Psoas muscle (tissue), 8 donors: ENCODE measurements at places on chromosomes 7 and 10. TPM values are rescaled to one million over a fixed set of nuclear protein-coding genes. Genes with fewer than 3 reads are reported as not detected.

DNA sequence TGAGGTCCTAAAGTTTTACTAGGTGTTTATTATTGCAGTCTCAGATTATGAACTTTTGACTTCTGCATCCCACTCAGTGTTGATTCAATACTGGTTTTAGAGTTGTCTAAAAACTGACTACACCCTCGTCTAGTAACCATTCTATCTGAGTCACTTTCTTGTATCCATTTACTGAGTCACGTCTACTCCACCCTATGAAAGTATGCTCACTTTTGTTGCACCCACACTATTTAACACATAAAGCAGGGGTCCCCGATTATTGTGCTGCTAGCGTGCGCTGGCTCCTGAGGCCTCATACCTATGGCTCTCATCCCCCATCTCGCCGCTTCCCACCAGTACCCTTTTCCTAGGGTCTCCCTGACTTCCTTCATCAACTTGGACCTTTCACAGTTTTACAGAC is 2.0 kb downstream of the SAMD9 start:
- H3K4me1 ChIP-seq: no peaks in the 10 kb centered on the region
- H3K4me3 ChIP-seq: no peak overlapping the region
- H3K27ac ChIP-seq: no peak overlapping the region
- no peaks in the 10 kb centered on the region for H3K36me3 ChIP-seq

The PDGFA gene
- 15.9 TPM for total RNA-seq

The GCK gene
- not detected for total RNA-seq

DNA sequence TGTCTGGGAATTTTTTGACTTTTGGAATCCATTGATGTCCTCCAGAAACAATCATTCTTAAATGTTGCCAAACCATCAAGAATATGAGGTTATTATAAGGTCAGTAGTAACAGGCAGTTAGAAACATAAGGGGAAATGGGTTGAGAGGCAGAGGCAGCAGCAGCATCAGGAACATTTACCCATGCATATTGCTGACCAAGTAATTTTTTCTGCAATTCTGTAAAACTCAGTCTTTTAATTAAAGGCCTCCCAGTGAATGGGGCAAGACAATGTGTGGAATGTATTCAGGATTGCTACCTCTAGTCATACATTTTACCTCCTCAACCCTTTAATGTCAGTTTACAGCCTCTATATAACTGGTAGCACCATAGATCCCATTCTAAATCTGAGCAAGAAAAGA is 66.5 kb upstream of the SKAP2 start:
- no peaks in the 10 kb centered on the region for H3K4me1 ChIP-seq
- no peak overlapping the region for H3K4me3 ChIP-seq
- H3K27ac ChIP-seq: no peak overlapping the region

The CLDN3 gene
- not detected for total RNA-seq

GRCh38 chr7:113918946-113919345 is at the start of gene PPP1R3A:
Gene PPP1R3A (minus strand): TSS chr7:113919009. CDS start chr7:113918996, 13 bp downstream.
- H3K27me3 ChIP-seq: no peaks in the 10 kb centered on the region
- no peaks in the 10 kb centered on the region for H3K36me3 ChIP-seq
- H3K4me1 ChIP-seq: peaks cover 8% of the 10 kb centered on the region
- peak within 1 kb of the TSS; percentile 86 for H3K27ac ChIP-seq
- peak within 1 kb of the TSS; percentile 68 for H3K4me3 ChIP-seq

The PARD3 gene
- 84.4 TPM for total RNA-seq

The TFEC gene
- total RNA-seq: 0.90 TPM

DNA sequence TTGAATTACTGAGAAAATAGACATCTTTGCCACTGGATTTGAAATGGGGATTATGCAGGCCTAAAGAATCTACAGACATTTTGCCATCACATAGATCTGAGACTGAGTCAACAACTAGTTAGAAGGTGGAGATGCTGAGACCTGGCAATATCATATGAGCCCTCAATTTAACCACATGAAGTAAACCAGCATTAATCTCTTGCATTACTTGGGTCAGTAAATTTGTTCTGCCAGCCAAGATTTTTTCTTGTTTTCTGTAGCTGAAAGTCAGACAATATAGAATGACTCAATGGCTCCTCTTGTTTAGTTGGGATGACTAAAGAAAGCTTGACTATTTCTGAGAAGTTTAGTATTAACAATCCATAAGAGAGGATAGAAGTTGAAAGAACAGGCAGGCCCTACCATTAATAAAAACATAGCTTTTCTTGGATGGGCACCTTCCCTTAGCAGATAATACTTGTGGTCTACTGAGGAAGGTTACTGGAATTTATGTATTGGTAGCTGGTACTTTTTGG is 396.7 kb upstream of the SORCS1 start:
- no peaks in the 10 kb centered on the region for H3K27me3 ChIP-seq
- no peak for DNase-seq
- no peak overlapping the region for H3K4me3 ChIP-seq
- no peaks in the 10 kb centered on the region for H3K36me3 ChIP-seq
- H3K27ac ChIP-seq: no peak overlapping the region

DNA sequence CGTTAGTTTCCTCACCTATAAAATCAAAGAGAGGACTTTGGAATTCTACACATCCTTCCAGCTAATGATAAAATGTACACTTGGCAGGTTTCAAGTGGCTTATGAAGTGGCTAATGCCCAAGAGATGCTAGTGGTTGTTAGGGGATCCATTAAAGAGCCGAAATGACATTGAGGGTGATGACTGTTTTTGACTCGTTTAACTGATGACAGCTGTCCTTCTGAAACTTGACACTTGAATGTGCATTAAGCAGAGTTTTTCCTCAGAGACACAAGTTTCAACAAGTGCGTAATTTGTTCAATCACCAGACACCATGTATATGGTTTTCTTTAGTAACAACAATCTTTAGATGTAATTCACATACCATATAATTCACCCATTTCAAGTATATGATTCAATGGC is 1.6 kb upstream of the PRF1 start:
- H3K27ac ChIP-seq: no peak overlapping the region
- H3K4me1 ChIP-seq: no peaks in the 10 kb centered on the region
- H3K27me3 ChIP-seq: no peaks in the 10 kb centered on the region
- no peaks in the 10 kb centered on the region for H3K36me3 ChIP-seq
- no peak overlapping the region for H3K4me3 ChIP-seq

DNA sequence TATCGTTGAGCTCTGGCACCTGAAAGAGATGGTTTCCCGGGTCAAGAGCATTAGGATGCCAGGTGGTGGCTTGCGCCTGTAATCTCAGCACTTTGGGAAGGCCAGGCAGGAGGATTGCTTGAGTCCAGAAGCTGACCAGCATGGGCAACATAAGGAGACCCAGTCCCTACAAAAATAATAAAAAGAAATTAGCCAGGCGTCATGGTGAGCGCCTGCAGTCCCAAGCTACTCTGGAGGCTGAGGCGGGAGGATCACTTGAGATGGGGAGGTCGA is 6.1 kb upstream of the KCP start:
- H3K36me3 ChIP-seq: no peaks in the 10 kb centered on the region
- no peaks in the 10 kb centered on the region for H3K27me3 ChIP-seq
- H3K27ac ChIP-seq: no peak overlapping the region
- peaks cover 4% of the 10 kb centered on the region for H3K4me1 ChIP-seq

- H3K4me1 ChIP-seq: no peaks in the 10 kb centered on the region
- no peak overlapping the region for H3K27ac ChIP-seq
- no peaks in the 10 kb centered on the region for H3K27me3 ChIP-seq
- DNase-seq: no peak
- H3K36me3 ChIP-seq: no peaks in the 10 kb centered on the region
Observed at GRCh38 chr7:103902917-103903316, 86.5 kb downstream of the RELN start.

- peak overlapping the region; percentile 38 for H3K4me3 ChIP-seq
- H3K27ac ChIP-seq: peak overlapping the region; percentile 86
- peak; percentile 31 for DNase-seq
- H3K27me3 ChIP-seq: no peaks in the 10 kb centered on the region
- peaks cover 49% of the 10 kb centered on the region for H3K4me1 ChIP-seq
- H3K36me3 ChIP-seq: no peaks in the 10 kb centered on the region
Observed at GRCh38 chr10:30970760-30971460, 60.8 kb downstream of the ZNF438 start.

The STEAP1B gene
- 0.90 TPM for total RNA-seq

DNA sequence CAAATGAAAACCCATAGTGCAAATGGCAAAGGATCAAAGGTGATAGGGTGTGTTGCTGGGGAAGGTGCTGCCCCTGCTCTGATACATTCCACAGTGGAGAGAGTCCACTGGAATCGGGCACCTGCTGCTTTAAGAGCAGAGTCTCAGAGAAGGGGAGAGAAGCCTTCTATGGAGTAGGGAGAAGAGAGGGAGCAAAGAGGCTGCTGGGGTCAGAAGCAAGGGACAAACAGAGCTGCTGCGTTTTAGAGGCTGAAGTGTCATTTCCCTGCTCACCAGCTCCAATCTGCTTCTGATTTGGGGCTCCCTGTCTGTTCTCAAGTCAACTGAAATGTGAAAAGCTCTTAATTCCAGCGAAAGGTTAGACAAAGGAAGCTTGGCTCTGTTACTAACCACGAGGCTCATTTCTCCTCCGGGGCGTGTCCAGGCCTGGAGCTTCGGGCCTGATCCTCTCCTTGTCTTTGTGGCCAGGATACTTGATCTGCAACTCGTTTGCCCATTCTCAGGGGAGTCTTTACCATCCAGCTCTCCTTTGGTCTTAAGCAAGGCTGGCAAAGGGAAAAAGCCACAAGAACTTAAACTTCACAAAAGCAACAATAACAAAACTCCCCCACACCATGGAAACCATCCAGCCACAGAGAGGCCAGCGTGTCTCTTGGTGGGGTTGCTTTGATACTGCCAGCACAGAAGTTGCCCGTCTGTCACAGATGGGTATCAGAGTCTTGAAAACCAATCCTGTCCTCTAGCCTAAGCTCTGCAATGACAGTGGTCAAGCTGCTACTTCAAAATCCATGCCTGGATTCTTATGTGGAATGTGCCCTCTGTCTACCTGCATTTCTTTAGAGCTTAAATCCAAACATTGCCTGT is 692.6 kb downstream of the SUGCT start:
- no peak overlapping the region for H3K4me3 ChIP-seq
- no peaks in the 10 kb centered on the region for H3K36me3 ChIP-seq
- peak; percentile 23 for DNase-seq

- no peaks in the 10 kb centered on the region for H3K27me3 ChIP-seq
- DNase-seq: no peak
- no peak overlapping the region for H3K4me3 ChIP-seq
- H3K27ac ChIP-seq: no peak overlapping the region
Observed at GRCh38 chr7:2905027-2905426, 60.9 kb upstream of the GNA12 start.

- H3K4me1 ChIP-seq: peaks cover 7% of the 10 kb centered on the region
- no peak overlapping the region for H3K4me3 ChIP-seq
- H3K27ac ChIP-seq: no peak overlapping the region
- DNase-seq: no peak
- no peaks in the 10 kb centered on the region for H3K27me3 ChIP-seq
- H3K36me3 ChIP-seq: peaks cover 16% of the 10 kb centered on the region
Observed at GRCh38 chr10:35324196-35324595, 12.1 kb upstream of the CCNY start.

GRCh38 chr7:50394315-50394714 is 55.8 kb downstream of the FIGNL1 start:
- H3K27me3 ChIP-seq: no peaks in the 10 kb centered on the region
- no peak for DNase-seq
- no peak overlapping the region for H3K4me3 ChIP-seq
- no peak overlapping the region for H3K27ac ChIP-seq
- H3K4me1 ChIP-seq: no peaks in the 10 kb centered on the region

DNA sequence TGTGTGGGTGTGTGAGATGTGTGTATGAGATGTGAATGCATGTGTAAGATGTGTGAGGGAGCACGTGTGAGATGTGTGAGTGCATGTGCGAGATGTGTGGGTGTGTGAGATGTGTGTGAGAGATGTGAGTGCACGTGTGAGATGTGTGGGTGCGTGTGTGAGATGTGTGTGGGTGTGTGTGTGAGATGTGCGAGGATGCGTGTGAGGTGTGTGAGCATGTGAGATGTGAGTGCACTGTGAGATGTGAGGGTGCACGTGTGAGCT is 31.0 kb downstream of the PPIF start:
- H3K36me3 ChIP-seq: no peaks in the 10 kb centered on the region
- H3K4me3 ChIP-seq: no peak overlapping the region
- DNase-seq: no peak
- peaks cover 41% of the 10 kb centered on the region for H3K4me1 ChIP-seq
- H3K27ac ChIP-seq: no peak overlapping the region

The PDK4 gene
- total RNA-seq: 2,954 TPM

- H3K4me1 ChIP-seq: peaks cover 14% of the 10 kb centered on the region
- H3K27me3 ChIP-seq: no peaks in the 10 kb centered on the region
- DNase-seq: no peak
- H3K36me3 ChIP-seq: peaks cover 80% of the 10 kb centered on the region
Observed at GRCh38 chr7:842431-843031, 10.3 kb downstream of the SUN1 start.

DNA sequence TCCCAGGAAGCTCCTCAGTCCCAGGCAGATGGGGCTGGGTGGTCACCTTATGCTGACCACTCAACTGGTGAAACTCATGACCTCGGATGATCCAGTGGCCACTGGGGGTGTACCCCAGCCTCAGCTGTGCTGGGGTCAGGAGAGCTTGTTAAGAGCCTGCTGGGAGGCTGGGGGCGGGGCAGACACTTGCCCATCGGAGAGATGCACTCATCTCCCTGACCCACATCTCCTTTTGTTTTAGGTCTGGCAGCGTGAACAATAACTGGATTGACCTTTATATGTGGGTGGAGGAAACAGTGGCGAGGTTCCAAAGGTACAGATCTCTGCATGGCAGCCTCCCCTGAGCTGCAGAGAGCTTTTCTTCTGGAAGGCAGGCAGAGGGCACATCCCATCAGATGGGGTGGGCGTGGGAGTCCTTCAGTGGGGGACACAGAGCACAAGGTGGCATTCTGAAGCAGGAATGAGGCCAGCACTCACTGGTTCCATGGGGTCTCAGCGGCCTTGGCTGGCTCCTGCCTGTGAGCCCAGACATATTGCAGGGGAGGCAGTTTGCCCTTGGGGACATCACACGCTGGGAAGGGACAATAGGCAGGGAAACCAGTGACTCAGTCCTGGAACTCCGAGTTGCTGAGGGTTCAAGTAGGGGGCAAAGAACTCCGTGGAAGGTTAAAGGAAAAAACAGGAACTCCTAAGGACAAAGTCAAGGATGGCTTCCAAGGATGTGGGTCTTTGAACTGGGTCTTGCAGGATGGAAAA is 5.2 kb downstream of the ANTXRL start:
- H3K27me3 ChIP-seq: no peaks in the 10 kb centered on the region
- no peak overlapping the region for H3K27ac ChIP-seq
- H3K4me3 ChIP-seq: no peak overlapping the region
- no peaks in the 10 kb centered on the region for H3K36me3 ChIP-seq
- no peak for DNase-seq

The PRF1 gene
- 3.4 TPM for total RNA-seq

GRCh38 chr7:28551331-28551730 is 139.0 kb downstream of the CREB5 start:
- H3K4me3 ChIP-seq: no peak overlapping the region
- DNase-seq: no peak
- no peaks in the 10 kb centered on the region for H3K36me3 ChIP-seq
- no peak overlapping the region for H3K27ac ChIP-seq

DNA sequence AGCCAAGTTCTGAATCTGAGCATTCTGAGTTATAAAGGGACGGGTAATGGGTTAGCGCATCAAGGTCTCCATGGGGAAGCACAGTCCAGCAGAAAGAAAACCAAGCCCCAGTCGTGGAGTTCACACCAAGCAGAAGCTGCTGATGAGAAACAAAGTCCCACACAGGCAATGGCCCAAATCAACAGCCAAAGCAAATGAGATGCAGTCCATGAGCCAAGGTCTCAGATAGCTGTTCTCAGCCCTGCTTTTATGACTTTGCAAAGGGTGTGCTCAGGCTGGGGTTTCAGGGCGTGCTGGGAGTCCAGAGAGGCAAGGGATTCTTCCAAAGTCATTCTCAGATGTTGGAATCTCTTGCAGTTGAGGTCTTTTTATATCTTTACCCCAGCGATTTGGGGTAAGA is 32.0 kb downstream of the THNSL1 start:
- DNase-seq: no peak
- no peaks in the 10 kb centered on the region for H3K4me1 ChIP-seq
- no peak overlapping the region for H3K4me3 ChIP-seq
- H3K27ac ChIP-seq: no peak overlapping the region
